ENCODE measurements at places on chromosomes 16 and 17.

DNA sequence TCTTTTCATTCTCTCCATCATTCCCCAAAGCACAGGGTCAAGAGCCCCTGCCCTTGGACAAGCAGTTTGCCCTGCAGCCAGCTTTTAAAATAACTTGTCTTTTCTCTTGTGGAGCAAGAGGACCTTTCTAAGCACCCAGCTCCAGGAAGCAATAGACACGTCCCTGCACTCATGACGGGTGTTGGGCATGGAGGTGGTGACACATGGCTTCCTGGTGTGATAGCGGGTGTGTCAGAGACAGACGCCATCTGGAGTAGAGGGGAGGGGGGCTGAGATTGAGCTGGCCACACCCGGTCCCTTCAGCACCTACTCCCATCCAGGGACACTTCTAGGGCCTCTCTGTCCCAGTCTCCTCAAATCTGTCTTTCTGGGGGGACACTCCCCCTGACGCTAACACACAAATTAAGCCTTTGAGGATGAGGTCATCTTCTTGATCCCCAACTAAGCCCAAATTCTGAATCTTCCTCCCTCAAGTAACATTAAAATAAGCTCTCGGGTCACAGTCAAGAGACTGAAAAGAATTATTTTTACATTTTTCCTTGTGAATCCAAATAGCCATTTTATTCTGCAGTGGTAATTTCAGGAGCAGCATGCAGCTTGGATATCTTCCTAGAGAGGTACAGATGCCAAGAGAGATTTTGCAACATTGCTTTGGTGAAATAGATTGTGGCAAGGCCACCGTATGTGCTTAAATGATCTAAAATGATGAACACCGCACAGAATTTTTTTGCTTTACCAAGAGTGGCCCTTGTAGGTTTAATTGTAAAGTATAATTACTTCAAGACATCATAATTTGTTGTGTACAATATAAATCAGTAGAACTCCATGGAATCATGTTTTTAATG is 216.6 kb upstream of the IRX3 start:
- no peak overlapping the region for H3K4me3 ChIP-seq
- no peak overlapping the region for H3K27ac ChIP-seq
- no peak for DNase-seq
- H3K36me3 ChIP-seq = no peaks in the 10 kb centered on the region

- DNase-seq = no peak
- peaks cover 85% of the 10 kb centered on the region for H3K36me3 ChIP-seq
- no peak overlapping the region for H3K4me3 ChIP-seq
- no peaks in the 10 kb centered on the region for H3K27me3 ChIP-seq
- H3K27ac ChIP-seq = no peak overlapping the region
Observed at GRCh38 chr16:75576384-75576811, 10.2 kb downstream of the GABARAPL2 start.

DNA sequence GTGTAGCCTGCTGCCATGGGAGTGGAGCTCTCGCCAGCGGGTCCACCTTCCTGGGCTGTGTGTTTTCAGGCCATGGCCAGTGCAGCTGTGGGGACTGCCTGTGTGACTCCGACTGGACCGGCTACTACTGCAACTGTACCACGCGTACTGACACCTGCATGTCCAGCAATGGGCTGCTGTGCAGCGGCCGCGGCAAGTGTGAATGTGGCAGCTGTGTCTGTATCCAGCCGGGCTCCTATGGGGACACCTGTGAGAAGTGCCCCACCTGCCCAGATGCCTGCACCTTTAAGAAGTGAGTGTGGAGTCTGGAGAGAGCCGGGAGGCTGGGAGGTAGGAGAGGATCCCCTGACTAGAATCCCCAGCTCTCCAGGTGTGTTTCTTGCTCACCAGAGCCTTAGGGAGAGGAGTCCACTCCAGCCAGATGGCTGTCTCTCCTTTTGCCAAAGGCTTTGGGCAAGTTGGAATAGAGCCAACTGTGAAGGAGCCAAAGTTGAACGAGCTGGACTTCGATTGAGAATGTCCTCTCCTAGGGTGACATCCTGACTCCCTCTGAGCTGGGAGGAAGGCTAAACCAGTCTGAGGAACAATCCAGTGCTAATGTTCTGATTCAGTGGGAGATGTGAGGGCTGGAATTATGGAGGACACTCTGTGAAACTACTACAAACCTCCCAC is 24.4 kb upstream of the EFCAB13 start:
- H3K4me3 ChIP-seq = no peak overlapping the region
- DNase-seq = no peak
- no peaks in the 10 kb centered on the region for H3K36me3 ChIP-seq
- no peaks in the 10 kb centered on the region for H3K4me1 ChIP-seq
- H3K27me3 ChIP-seq = no peaks in the 10 kb centered on the region

DNA sequence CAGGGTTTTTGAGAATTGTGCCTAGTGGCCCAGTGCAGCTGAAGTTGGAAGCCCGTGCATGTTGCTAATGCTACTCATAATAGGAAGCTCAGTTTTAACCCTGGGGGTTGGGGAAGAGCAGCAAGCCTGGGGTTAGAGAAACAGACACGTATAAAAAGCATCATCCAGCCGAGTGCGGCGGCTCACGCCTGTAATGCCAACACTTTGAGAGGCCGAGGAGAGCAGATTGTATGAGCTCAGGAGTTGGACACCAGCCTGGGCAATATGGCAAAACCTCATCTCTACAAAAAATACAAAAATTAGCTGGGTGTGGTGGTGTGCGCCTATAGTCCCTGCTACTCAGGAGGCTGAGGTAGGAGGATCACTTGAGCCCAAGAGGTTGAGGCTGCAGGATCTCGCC is 2.3 kb upstream of the CLUH start:
- no peaks in the 10 kb centered on the region for H3K36me3 ChIP-seq
- peaks cover 4% of the 10 kb centered on the region for H3K4me1 ChIP-seq
- no peak overlapping the region for H3K4me3 ChIP-seq

DNA sequence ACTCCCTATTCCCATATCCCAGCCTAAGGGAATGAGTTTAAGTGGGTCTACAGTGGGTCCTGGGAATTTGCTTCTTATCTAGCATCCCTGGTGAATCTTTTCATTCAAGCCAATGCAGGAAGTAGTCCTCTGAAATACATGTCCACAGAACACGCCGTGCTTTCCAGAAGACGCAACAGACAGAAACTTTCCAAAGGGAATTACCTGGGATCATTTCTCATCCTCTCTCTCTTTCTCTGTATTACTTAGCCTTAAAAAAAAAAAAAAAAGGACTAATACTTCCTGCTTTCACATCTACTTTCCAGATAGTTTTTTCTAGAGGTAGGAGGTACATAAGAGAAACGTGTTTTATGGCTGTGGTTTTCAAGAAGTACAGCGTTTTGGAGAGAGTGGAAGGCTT is 499.0 kb downstream of the MAF start:
- no peak overlapping the region for H3K27ac ChIP-seq
- H3K4me3 ChIP-seq = no peak overlapping the region
- H3K36me3 ChIP-seq = no peaks in the 10 kb centered on the region
- no peak for DNase-seq

GRCh38 chr16:85994492-85995490 is 95.8 kb downstream of the IRF8 start:
- DNase-seq = no peak
- H3K27me3 ChIP-seq = peaks cover 64% of the 10 kb centered on the region
- H3K4me3 ChIP-seq = no peak overlapping the region
- no peaks in the 10 kb centered on the region for H3K36me3 ChIP-seq
- no peak overlapping the region for H3K27ac ChIP-seq
- no peaks in the 10 kb centered on the region for H3K4me1 ChIP-seq

GRCh38 chr16:28326881-28327610 is 34.7 kb downstream of the SBK1 start:
- no peak overlapping the region for H3K4me3 ChIP-seq
- no peaks in the 10 kb centered on the region for H3K27me3 ChIP-seq
- H3K36me3 ChIP-seq = no peaks in the 10 kb centered on the region
- H3K4me1 ChIP-seq = no peaks in the 10 kb centered on the region
- no peak for DNase-seq
- no peak overlapping the region for H3K27ac ChIP-seq

GRCh38 chr16:30947859-30948666 is 805 bp upstream of the ORAI3 start:
- H3K4me3 ChIP-seq = peak overlapping the region; percentile 98
- H3K27me3 ChIP-seq = no peaks in the 10 kb centered on the region
- peaks cover 5% of the 10 kb centered on the region for H3K4me1 ChIP-seq
- peak overlapping the region; percentile 90 for H3K27ac ChIP-seq

DNA sequence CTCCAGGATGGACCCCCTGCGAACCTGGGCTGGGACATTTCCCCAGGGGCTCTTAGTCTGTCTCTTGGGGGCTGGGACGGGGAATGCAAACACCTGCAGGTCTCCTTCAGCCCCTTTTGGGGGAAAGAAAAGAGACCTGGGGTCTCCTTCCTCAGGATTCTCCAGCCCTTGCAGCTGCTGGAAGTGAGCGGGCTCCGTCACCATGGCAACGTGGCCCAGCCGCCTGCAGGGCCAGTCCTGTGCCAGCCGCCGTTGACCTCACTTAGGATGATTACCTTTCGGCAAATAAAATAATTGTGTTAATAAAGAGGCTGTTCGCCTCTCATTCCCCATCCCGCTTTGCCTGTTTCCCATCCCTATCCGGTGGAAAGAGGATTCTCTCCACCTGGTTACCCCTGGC is 25.7 kb downstream of the MRM1 start:
- no peak for DNase-seq
- H3K27me3 ChIP-seq = no peaks in the 10 kb centered on the region
- H3K4me1 ChIP-seq = no peaks in the 10 kb centered on the region
- H3K36me3 ChIP-seq = no peaks in the 10 kb centered on the region
- H3K4me3 ChIP-seq = no peak overlapping the region
- no peak overlapping the region for H3K27ac ChIP-seq

DNA sequence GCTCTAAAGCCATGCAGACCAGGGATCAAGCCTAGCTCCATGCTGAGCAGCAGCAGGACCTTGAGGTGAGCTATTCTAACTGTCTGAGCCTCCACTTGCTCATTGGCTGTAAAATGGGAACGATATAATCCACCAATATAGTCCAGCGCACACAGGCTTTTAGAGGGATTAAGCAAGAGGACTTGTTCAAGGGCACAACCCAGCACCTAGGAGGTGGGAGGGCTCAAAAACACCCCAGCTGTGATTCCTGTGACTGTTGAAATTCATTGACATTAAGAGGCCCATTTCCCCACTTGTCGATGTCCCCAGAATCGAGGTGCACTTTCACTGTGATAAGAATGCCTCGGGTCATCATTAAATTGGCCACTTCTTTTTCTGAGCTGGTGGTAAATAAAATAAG is 4.1 kb downstream of the USH1G start:
- no peaks in the 10 kb centered on the region for H3K36me3 ChIP-seq
- H3K4me3 ChIP-seq = no peak overlapping the region
- no peak overlapping the region for H3K27ac ChIP-seq
- H3K27me3 ChIP-seq = peaks cover 3% of the 10 kb centered on the region
- no peak for DNase-seq
- peaks cover 3% of the 10 kb centered on the region for H3K4me1 ChIP-seq

DNA sequence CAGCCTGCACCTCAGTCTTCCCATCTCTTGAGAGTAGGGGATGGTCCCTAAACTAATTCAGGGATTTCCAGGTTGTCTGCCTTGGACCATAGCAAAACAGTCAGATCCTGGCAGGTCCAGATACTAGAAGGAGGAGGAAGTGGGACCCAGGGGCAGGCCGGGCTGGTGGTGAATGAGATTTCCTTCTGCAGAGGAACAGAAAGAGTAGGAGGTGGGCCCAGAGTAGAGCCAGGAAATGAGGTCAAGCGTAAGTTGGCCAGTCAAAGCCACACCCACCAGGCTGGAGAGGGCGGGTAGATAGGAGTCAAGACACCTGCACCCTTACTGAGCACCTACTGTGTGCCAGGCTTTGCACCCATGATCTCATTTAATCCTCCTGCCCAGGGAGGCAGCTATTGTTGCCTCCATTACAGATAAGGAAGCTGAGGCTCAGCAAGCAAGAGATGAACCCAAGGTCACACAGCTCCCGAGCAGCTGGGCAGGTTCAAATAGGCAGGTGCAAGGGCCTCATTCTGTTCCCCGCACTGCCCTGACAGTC is 2.6 kb downstream of the CDH5 start:
- DNase-seq = no peak

GRCh38 chr16:30355954-30356308 is 823 bp upstream of the CD2BP2 start:
- H3K4me1 ChIP-seq = no peaks in the 10 kb centered on the region
- DNase-seq = no peak
- no peaks in the 10 kb centered on the region for H3K27me3 ChIP-seq

GRCh38 chr17:49913226-49914095 is 55.5 kb upstream of the DLX4 start:
- no peaks in the 10 kb centered on the region for H3K27me3 ChIP-seq
- H3K4me3 ChIP-seq = no peak overlapping the region
- H3K4me1 ChIP-seq = no peaks in the 10 kb centered on the region

DNA sequence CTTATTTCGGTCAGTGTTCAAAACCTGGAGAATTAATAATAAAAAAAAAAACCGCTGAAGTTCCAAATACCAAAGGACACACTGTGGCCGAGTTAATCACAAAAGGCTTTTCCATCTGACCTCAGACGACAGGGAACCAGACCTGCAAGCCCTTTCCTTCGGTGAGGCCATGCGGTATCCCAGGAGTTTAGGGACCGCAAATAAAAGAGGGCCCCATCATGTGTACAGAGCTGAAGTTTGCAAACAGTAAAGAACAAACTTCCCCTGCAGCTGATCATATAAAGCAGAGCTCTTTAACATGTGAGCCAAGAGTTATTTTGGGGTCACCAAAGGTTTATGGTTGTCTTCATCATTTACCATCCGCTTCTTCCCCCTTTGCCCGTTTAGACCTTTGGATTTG is 33.0 kb upstream of the FOXJ1 start:
- DNase-seq = no peak
- H3K27me3 ChIP-seq = no peaks in the 10 kb centered on the region
- no peaks in the 10 kb centered on the region for H3K4me1 ChIP-seq
- no peak overlapping the region for H3K27ac ChIP-seq
- H3K4me3 ChIP-seq = no peak overlapping the region

DNA sequence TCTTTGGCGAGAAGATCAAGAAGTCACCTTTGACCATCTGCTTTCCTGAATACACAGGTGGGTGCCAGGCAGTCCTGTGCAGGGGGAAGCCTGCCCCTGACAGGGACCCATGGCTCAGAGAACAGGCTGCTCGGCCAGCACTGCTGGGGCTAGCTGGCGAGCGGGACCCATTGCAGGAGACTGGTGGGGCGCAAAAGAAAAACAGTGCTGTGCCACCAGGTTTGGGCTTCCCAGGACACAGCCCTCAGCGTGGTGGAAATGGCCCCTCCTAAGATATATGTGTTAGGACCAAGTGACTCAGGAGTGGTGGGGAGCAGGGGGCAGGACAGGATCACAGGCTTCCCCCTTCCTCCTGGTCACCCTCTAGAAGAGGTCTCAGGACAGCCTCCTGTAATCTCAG is 73.9 kb downstream of the AMFR start:
- H3K27me3 ChIP-seq = no peaks in the 10 kb centered on the region
- no peak overlapping the region for H3K27ac ChIP-seq
- no peak overlapping the region for H3K4me3 ChIP-seq
- H3K4me1 ChIP-seq = peaks cover 3% of the 10 kb centered on the region
- DNase-seq = no peak
- no peaks in the 10 kb centered on the region for H3K36me3 ChIP-seq

GRCh38 chr17:80025796-80026195 is 9.9 kb downstream of the TBC1D16 start:
- no peak for DNase-seq
- H3K27ac ChIP-seq = no peak overlapping the region
- H3K4me1 ChIP-seq = no peaks in the 10 kb centered on the region
- no peak overlapping the region for H3K4me3 ChIP-seq
- H3K36me3 ChIP-seq = 0 out of 2 replicates have a peak, but pooled peaks cover 2% of the 10 kb centered on the region
